ENCODE measurements at places on chromosomes 1 and 21.

DNA sequence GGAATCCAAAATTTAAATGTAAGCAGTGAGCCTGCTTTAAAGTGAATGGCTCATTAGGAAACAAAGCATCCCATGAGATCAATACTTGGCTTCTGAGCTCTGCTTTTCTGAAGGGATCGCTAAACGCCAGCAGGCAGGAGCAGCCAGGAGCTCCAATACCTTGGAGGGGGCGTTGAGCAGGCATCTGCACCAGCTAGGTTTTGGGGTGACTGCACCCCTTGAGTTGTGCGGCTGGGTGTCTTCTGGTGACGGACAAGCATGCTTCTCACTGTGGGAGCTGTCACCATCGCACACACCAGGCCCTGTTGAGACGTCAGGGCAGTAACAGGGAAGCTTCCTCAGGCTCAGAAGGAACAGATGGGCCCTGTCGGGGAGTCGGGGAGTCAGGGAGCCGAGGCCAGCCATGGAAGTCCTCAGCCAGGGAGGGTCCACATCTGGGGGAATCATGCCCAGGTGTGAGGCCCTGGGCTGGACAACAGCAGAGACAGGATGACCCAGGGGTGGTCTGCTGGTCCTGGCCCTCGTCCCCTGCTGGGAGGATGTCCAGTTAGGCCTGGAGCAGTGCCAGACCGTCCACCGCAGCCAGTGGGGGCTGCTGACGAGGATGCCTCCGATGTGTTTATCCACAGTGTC, 57.9 kb upstream of the ADARB1 start:
- no peak for DNase-seq

DNA sequence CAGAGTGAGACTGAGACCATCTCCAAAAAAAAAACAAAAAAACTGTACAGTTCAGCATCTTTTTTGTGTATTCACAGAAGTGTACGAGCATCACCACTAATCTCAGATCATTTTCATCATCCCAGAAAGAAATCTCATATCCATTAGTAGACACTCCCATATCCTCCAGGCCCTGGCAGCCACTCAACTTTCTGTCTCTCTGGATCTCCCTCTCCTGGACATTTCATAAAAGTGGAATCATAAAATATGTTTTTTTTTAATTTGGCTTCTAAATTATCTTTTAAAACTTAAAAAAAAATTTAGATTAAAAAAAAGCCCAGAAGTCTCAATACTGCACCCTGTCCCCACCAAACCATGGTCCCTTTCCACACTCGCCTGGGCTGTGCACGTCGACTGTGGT, 22.1 kb downstream of the RIPPLY3 start:
- DNase-seq, result no peak

GRCh38 chr1:150164224-150164623, 14.5 kb downstream of the PLEKHO1 start:
- no peak for DNase-seq

GRCh38 chr1:204994086-204994862, 48.7 kb upstream of the CNTN2 start:
- DNase-seq, result no peak

DNA sequence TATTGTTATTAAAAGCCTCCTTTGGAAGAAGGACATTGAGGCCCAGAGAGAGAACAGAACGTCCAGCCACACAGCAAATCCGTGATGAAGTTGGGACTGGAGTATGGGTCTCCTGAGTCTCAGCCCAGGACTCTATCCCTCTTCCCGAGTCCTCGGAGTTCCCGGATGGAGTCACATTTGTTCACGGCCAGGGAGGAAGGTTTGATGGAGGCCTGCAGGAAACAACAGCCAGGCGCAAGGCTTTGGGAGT, 357 bp upstream of the TXLNA start:
- DNase-seq, result no peak

All from activated CD8-positive, alpha-beta memory T cell treated with anti-CD3 and anti-CD28 coated beads for 24 hours (primary cell).